ENCODE measurements at places on chromosomes 11 and 22.

GRCh38 chr22:43476751-43477725 is 65.2 kb downstream of the MPPED1 start:
- H3K27ac ChIP-seq = no peak overlapping the region
- H3K36me3 ChIP-seq = no peaks in the 10 kb centered on the region
- H3K27me3 ChIP-seq = peaks cover 4% of the 10 kb centered on the region

DNA sequence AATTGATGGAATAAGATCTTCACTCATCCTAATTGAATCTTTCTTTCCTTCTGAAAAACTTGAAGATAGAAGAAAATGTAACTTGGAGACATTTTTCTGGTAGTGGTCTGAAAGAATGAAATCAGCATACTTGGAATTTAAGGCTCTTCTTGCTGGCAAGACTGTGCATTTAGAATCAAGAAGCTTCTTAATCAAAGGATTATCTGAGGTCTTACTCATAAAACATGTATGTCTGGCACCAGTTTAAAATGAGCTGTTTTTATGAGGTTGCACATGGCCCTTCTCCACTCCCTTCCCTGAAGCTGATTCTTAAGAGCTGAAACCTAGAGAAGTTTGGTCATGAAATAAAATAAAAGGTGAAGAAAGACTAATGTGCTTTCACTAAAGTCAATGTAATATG is 77.3 kb downstream of the ARHGEF12 start:
- no peak overlapping the region for H3K4me3 ChIP-seq
- H3K27me3 ChIP-seq = peaks cover 3% of the 10 kb centered on the region
- peaks cover 7% of the 10 kb centered on the region for H3K36me3 ChIP-seq
- peaks cover 14% of the 10 kb centered on the region for H3K4me1 ChIP-seq

GRCh38 chr22:46346680-46347405 is 11.3 kb downstream of the TRMU start:
- DNase-seq = no peak
- H3K36me3 ChIP-seq = peaks cover 39% of the 10 kb centered on the region
- H3K4me1 ChIP-seq = no peaks in the 10 kb centered on the region
- H3K27me3 ChIP-seq = peaks cover 5% of the 10 kb centered on the region
- no peak overlapping the region for H3K4me3 ChIP-seq

DNA sequence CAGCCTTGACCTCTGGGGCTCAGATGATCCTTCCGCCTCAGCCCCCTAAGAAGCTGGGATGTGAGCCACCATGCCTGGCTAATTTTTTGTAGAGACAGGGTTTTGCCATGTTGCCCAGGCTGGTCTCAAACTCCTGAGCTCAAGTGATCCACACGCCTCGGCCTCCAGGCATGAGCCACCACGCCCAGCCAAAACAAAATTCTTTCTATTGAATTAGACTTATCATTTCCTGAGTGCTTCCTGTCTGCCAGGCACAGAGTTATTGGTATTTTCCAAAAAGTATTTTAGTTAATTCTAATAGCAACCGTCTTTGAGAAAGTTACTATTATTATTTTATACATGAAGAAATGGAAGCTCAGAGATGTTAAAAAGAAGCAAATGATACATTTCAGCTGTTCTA is 61.4 kb upstream of the LMO2 start:
- H3K27ac ChIP-seq = no peak overlapping the region
- DNase-seq = no peak
- peaks cover 7% of the 10 kb centered on the region for H3K4me1 ChIP-seq
- no peak overlapping the region for H3K4me3 ChIP-seq

DNA sequence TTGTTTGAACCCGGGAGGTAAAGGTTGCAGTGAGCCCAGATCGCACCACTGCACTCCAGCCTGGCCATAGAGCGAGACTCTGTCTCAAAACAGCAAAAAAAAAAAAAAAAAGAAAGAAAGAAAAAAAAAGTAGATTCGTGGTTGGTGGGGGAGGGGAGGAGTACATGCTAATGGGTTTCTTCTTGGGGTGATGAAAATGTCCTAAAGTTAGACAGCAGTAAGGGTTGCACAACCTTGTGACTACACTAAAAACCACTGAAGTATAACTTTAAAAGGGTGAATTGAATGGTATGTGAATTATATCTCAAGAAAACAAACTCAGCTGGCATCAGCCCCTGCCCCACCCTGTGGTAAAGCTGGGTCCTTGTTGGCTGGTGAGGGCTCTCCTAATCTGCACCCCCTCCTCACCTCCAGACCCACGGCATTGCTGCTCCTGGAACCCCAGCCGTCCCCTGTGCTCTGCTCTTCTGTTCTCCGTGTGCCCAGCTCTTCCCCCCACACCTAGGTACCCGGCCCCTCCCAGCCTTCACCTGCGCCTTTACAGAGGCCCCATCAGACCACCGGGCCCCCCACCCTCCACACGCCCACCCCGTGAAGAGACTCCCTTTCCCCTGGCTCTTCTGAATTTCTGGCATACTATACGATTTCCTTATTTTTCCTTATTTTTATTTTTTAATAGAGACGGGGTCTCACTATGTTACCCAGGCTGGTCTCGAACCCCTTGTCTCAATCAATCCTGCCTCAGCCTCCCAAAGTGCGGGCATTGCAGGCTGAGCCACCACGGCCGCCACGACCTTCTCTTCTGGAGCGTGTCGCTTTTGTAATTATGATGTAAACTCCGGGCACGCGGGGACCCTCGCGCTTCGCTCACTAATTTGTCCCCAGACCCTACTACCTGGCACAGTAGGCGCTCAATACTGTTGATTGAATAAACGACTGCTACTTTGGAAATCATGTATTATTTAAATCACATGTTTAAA is 924 bp upstream of the FADD start:
- H3K4me1 ChIP-seq = peaks cover 21% of the 10 kb centered on the region
- H3K27ac ChIP-seq = peak overlapping the region; percentile 82
- peaks cover 5% of the 10 kb centered on the region for H3K36me3 ChIP-seq
- no peak for DNase-seq
- H3K4me3 ChIP-seq = peak overlapping the region; percentile 93

GRCh38 chr22:30181459-30182349 is 64.9 kb downstream of the LIF start:
- H3K4me3 ChIP-seq = no peak overlapping the region
- no peak overlapping the region for H3K27ac ChIP-seq
- no peaks in the 10 kb centered on the region for H3K36me3 ChIP-seq

DNA sequence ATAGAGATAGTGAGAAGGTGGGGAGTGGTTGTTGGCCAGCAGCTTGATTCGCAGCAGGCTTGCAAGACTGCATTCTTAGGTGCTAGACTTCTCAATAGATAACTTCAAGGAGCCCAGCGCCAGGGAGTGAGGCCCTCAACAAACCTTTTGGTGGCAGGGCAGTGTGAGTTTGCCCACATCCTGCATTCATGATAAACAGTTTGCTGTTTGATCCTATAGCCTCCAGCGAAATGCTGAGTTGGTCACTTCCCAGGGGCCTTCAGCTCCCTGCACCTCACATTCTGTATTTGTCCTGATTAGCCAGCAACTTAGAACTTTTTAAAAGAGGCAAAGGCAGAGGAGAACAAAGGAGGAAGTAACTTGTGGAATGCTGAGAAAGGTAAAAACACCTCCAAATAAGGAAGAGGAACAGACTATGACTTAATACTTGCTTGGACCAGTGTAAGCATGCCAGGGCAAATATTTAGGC is 25.1 kb downstream of the OR10A6 start:
- H3K27me3 ChIP-seq = no peaks in the 10 kb centered on the region
- peak overlapping the region; percentile 88 for H3K27ac ChIP-seq
- no peak overlapping the region for H3K4me3 ChIP-seq
- H3K4me1 ChIP-seq = peaks cover 55% of the 10 kb centered on the region
- no peaks in the 10 kb centered on the region for H3K36me3 ChIP-seq
- DNase-seq = no peak

DNA sequence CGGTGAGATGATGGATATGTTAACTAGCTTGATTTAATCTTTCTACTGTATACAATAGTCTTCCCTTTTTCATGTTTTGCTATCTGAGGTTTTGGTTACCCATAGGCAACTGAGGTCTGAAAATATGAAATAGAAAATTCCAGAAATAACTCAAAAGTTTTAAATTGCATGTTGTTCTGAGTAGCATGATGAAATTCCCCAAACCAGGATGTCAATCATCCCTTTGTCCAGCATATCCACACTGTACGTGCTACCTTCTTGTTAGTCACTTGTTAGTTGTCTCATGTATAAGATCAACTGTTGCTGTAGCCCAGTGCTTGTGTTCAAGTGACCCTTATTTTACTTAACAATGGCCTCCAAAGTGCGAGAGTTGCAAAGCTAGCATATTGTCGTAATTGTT is 21.2 kb upstream of the OR10W1 start:
- no peaks in the 10 kb centered on the region for H3K27me3 ChIP-seq
- H3K4me3 ChIP-seq = no peak overlapping the region
- H3K4me1 ChIP-seq = peaks cover 5% of the 10 kb centered on the region
- no peak for DNase-seq
- no peak overlapping the region for H3K27ac ChIP-seq

DNA sequence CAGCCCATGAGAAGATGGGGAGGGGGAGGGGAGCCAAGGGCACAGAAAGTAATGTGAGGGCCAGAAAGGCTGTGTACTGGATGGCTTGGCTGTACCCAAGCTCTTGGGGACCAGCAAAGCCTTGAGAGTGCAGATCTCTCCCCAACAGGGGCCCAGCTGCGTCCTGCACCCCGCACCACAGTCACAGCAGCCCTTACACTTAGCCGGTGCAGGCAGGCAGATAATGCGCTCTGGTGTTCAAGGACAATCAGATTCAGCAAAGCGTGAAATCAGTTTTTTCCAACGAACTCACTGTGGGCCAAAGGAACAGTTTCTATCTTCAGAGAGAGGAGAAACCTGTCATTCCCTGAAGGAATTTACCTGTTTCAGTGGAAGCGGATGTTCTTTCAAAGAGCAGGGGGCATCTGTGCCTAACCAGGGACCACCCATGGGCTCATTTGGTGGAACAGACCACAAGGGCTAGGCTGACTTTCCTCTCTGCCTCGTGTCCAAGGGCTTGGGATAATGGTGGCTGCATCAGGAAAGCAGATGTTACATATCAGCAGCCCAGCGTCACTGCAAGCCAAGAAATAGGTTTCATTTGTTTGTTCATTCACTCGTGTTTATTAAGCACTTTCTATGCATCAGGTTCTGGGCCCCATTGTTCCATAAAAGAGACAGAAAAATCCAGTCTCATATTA is 81.2 kb upstream of the SPON1 start:
- no peaks in the 10 kb centered on the region for H3K4me1 ChIP-seq
- H3K27me3 ChIP-seq = peaks cover 3% of the 10 kb centered on the region
- H3K4me3 ChIP-seq = no peak overlapping the region
- no peaks in the 10 kb centered on the region for H3K36me3 ChIP-seq
- no peak for DNase-seq
- no peak overlapping the region for H3K27ac ChIP-seq

- peaks cover 5% of the 10 kb centered on the region for H3K27me3 ChIP-seq
- H3K36me3 ChIP-seq = no peaks in the 10 kb centered on the region
- H3K4me3 ChIP-seq = no peak overlapping the region
- no peak overlapping the region for H3K27ac ChIP-seq
- DNase-seq = no peak
- no peaks in the 10 kb centered on the region for H3K4me1 ChIP-seq
These were observed 1464.8 kb downstream of the BRD1 start for GRCh38 chr22:48362721-48363404.

GRCh38 chr11:102530558-102530957 is at the start of gene MMP7:
TSS of gene MMP7 (minus strand) at chr11:102530747. CDS start at chr11:102530700, 47 bp downstream.
- H3K4me3 ChIP-seq = no peak within 1 kb of the TSS
- no peaks in the 10 kb centered on the region for H3K36me3 ChIP-seq
- no peak for DNase-seq
- no peak within 1 kb of the TSS for H3K27ac ChIP-seq
- H3K27me3 ChIP-seq = no peaks in the 10 kb centered on the region

GRCh38 chr11:2314525-2315394 is 12.9 kb downstream of the TSPAN32 start:
- no peaks in the 10 kb centered on the region for H3K4me1 ChIP-seq
- no peaks in the 10 kb centered on the region for H3K27me3 ChIP-seq
- no peak for DNase-seq
- no peaks in the 10 kb centered on the region for H3K36me3 ChIP-seq
- H3K27ac ChIP-seq = no peak overlapping the region
- H3K4me3 ChIP-seq = no peak overlapping the region

GRCh38 chr11:11501546-11502262 is 120.1 kb downstream of the GALNT18 start:
- peaks cover 15% of the 10 kb centered on the region for H3K36me3 ChIP-seq
- peaks cover 51% of the 10 kb centered on the region for H3K4me1 ChIP-seq
- H3K27ac ChIP-seq = no peak overlapping the region
- H3K4me3 ChIP-seq = no peak overlapping the region
- peaks cover 6% of the 10 kb centered on the region for H3K27me3 ChIP-seq

GRCh38 chr11:121681550-121682268 is 228.9 kb upstream of the SORL1-AS1 start:
- H3K27ac ChIP-seq = no peak overlapping the region
- H3K4me1 ChIP-seq = no peaks in the 10 kb centered on the region
- H3K4me3 ChIP-seq = no peak overlapping the region

GRCh38 chr11:67435727-67436458 is 1.6 kb downstream of the PTPRCAP start:
- no peak for DNase-seq
- peaks cover 9% of the 10 kb centered on the region for H3K4me1 ChIP-seq
- peaks cover 22% of the 10 kb centered on the region for H3K36me3 ChIP-seq

DNA sequence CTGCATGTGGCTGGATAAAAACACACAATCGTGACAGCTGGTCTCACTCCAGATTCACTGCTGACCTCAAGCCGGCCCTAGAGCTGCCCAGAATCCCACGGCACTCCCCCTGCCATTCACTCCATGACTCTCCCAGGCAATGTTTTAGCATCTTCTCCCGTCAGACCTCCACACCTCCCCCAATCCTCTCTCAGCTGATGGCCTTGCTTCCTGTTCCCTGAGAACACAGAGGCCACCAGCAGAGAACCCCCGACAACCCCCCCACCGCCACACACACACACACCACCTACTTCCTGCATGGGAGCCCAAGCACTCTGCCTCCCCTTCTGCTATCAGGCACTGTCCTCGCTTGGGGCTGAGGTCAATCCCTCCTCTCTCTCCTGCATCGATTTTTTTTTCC is 9.3 kb downstream of the TNKS1BP1 start:
- peaks cover 27% of the 10 kb centered on the region for H3K36me3 ChIP-seq
- H3K27me3 ChIP-seq = peaks cover 2% of the 10 kb centered on the region
- peak; percentile 48 for DNase-seq
- H3K4me1 ChIP-seq = peaks cover 17% of the 10 kb centered on the region
- H3K4me3 ChIP-seq = no peak overlapping the region

DNA sequence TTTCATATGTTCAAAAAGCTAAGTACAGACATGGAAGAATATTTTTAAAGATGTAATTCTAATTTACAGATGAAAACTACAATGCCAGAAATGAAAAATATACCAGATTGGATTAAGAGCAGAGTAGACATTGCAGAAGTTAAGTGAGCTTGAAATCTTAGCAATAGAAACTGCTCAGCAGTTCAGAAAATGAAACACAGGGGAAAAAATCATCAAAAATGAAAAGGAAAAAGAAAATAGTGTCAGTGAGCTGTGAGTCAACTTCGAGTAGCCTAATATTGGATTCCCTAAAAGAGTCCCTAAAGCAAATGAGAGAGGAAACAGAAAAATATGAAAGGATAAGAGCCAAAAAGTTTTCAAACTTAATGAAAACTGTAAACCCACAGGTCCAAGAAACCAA is 25.8 kb upstream of the IL10RA start:
- H3K27me3 ChIP-seq = peaks cover 2% of the 10 kb centered on the region
- H3K4me3 ChIP-seq = no peak overlapping the region
- H3K4me1 ChIP-seq = peaks cover 2% of the 10 kb centered on the region
- DNase-seq = no peak

Measured in endothelial cell (in vitro differentiated cells).